ENCODE measurements at places on chromosomes 3 and 15.

- no peak for DNase-seq
Measured at GRCh38 chr15:68885070-68885469, 45.3 kb upstream of the SPESP1 start.

- no peak for DNase-seq
Measured at GRCh38 chr15:74060251-74060650, 22.1 kb downstream of the GOLGA6A start.

GRCh38 chr3:36876181-36876936, 68.5 kb downstream of the TRANK1 start:
- no peak for DNase-seq

- no peak for DNase-seq
Measured at GRCh38 chr3:78880603-78881461, 887.0 kb downstream of the ROBO1 start.

DNA sequence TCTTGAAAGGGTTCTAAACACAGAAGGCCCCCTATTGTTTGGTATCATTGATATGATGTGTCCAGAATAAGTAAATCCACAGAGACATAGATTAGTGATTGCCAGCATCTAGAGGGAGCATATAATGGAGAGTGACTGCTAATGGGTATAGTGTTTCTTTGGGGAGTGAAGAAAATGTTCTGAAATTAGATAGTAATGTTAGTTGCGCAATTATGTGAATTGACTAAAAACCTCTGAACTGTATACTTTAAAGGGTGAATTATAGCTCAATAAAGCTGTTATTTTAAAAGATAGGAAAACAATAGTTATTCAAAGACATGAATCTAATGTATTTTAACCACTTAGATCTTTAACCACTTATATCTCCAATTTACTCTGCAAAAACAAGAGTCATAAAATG, 6.0 kb downstream of the SPICE1 start:
- DNase-seq: no peak

GRCh38 chr15:63986751-63987341, 59.4 kb downstream of the DAPK2 start:
- no peak for DNase-seq

DNA sequence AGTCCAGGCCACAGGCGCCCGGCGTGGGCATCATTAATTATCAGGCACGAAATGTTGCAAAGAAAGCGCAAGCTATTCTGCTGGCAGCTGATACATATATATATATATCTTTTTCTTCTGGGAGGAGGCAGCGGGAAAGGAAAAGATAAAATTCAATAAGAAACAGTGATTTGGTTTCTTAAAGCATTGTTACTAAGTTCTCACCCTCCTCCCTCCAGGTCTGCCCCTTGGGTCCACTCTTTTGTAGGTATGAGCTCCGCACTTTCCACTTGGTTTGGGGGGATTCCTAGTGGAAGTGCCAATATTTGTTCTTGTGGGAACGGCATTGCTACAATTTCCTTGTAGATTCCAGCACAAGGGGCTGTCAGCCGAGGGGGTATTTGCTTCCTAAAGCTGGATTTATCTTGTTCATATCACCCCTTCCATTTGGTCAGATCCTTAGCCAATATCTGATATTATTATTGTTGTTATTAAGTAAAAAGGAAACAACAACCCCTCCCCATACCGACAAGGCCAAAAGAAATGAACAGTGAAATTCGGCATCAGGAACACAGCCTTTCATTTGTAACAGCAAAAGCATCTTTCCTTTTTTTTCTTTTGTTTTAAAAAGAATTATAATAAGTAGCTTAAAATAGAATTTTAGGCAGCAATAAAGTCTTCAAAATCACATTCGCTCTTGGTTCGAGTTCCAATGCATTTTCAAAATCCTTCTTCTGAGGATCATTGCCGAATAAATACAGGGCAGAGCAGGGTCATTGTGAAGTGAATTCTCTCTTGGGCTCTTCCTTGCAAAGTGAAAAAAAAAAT, 15.6 kb downstream of the ZIC1 start:
- DNase-seq: no peak

DNA sequence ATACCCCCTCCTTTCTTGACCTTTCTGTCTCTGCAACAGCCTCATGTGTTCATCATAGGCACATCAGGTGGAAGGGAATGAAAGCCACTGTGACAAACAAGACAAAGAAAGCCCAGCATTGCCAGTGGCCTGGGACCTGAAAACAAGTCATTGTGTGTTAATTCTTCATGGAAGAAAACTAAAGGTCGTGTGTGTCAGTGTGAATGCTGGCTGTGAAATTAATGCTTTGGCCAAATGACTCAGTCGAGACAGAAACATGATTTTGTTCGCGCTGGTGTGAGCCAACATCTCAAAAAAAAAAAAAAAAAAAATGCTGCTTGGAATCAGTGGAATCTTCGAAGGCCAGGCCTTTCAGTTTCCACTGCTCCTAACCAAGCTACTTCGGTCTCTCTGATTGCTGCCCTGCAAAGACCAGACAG, 386.5 kb upstream of the PROK2 start:
- DNase-seq: no peak

GRCh38 chr3:186917512-186918312, 12.6 kb upstream of the ST6GAL1 start:
- no peak for DNase-seq

- DNase-seq: no peak
Measured at GRCh38 chr3:196193736-196194541, 17.3 kb downstream of the ZDHHC19 start.

DNA sequence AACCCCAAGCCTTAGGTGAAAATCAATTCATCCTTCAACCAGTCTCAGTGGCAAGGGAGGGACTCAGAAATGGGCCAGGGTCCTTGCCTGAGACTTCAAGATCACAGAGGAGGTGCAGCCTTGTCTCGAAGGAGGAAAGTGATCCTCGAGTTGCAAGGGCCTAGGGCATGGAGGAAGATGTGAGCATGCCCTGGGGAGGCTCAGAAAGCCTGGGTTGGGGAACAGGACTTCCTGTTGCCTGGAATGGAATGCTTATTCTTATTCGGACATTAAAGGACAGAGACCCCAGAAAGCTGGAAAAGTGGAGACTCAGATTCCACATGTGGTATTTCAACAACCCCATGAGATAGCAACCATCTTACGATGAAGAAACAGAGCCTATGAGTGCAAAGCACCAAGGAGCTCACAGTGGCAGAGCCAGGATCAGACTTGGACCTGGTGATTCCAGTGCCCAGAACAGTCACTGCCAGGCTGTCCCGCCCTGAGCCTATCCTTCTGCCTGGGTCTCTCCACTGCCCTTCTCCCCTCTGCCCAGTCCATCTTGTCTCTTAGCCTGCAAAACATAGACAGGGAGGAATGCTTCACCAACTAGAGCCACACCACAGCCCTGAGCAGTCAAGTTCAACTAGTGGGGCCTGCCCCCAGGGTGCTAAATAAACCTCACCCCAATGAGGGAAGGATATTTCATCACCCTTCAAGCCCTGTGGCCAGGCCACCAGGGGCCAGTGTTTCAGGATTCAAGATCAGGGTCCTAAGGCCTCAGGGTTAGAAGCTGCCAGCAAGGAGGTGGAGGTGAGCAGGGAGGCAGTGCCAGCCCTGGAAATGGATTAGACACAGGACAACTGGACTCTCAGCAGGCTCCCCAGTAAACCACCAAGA, 21.9 kb downstream of the DAPK2 start:
- no peak for DNase-seq

DNA sequence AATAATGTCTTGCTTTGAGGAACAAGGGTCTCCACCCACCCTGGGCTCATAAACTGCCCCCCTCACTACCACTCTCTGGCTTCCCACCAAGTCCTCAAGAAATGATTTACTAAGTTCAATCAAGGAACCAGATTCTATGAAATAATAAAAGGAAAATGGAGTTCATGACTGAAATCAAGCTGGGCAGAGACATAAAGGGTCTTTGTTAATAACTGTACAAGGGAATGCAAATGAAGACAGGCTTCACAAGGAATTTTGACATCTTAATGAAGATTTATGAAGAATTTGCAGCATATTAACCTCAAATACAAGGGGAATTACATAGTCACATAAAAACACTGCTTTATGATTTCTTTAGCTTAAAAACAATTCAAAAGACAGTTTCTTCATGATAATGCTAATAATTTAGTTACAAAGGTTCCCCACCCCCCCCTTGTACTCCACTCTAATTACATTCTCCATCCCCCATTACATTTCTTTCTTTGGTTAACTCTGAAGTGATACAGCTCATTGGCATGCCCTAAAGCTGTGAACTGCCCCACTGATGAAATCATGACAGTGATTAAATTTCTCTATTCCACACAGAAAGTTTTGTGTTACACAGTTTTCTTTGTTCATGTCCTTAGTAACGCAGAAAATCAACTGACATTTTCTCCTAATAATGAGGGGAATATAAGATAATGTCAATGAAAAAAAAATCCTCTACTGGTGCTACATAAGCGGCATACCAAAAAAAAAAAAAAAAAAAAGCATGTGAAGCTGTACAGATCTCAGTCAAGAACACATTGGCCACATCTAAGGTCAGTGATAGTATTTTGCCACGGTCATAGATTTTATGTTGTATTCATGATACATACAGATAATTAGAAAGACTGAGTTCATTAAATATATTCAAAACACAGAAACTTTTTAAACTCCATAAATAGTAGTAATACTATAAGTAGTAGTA, 54.4 kb downstream of the WWTR1 start:
- no peak for DNase-seq

GRCh38 chr15:52523647-52524046, 5.0 kb downstream of the MYO5A start:
- DNase-seq: no peak

DNA sequence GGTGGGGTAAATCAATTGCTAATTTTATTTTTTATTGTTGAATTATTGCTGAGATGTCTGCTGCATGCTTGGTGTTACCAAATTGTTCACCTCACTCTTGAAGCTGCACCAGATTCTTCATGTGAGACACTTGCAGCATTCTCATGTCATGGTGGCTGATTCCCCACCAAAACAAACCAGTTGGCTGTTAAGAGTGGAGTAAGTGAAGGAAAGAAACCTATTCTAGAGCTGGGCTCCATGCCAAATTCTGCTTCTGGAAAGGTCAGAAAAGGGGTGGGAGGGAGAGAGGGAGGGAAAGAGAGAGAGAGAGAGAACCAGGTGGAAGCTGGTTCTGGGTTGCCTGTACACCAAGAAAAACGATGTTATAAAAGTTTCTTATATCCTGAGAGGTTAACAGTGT, 317.5 kb upstream of the THRB start:
- DNase-seq: no peak

DNA sequence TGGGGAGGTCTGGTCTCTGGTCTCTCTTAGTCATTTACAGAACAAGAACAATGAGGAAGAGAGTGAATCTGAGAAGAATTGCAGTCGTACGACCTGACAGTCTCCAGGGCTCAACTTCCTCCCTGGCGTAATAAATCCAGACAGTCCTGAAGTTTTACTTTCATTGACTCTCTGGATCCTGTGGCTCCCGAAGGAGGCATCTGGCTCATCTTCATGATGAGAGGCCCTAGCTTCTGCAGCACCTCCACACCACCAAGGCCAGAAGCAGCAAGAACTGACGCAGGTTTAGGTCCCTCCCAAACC, 11.8 kb upstream of the CYFIP1 start:
- no peak for DNase-seq

- no peak for DNase-seq
Measured at GRCh38 chr3:126319701-126320295, 37.4 kb downstream of the KLF15 start.

DNA sequence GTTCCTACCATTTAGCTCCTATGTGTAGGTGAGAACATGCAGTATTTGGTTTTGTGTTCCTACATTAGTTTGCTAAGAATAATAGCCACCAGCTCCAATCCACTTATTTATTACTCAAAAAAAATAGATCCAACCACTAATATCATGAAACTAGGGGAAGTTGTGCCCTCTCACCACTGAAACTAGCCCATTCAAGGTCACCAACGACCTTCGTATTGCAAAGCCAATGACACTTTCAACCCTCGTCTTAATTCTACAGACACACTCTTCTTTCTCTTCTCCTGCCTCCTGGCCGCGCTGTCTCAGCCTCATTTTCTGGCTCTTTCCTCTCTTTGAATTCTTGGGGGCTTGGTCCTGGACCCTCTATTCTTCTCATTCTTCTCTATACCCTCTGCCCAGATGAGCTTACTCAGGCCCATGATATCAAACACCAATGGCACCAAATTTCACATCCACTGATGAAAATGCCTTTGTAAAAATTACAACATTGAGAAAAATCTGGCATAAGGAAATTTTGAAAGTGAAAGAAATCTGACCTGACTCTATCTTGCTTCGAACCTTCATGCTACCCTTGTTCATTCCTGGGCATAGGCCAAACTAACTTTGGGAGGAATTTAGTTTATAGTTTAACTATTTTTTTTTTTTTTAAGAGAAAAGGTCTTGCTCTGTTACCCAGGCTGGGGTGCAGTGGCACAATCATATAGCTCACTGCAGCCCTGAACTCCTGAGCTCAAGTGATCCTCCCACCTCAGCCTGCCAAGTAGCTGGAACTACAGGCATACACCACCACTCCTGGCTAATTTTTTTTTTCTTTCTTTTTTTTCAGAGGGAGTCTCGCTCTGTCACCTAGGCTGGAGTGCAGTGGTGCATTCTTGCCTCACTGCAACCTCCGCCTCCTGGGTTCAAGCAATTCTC, 25.4 kb upstream of the LIMD1 start:
- DNase-seq: no peak

DNA sequence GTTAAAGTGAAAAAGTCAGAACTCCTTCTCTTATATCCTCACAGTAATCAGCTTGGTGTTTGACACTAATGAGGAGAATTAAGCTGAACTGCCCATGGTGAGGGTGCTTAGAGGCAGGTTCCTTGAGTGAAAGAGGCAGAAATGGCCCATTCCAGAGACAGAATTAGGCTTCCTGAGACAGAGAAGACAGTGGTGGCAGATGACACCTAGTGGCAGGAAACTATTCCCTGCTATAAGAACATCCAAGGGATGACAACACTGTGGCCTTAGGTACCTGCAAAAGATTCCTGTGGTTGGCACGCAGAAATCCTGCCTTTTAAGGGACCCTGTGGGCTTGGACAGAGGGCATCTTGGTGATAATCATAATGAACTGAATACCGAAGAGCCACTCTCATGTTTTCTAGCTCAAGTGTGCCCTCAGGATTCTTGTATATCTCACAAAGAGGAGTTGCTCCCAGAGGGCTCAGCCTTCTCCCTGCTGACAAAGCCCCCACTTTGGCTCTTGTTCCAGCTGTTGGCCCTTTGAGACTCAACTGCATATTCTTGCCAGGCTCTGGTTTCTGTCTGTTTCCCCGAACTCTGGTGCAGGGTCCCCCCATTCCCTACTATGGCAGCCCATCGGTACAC, 56.0 kb downstream of the KBTBD12 start:
- no peak for DNase-seq
